ENCODE measurements at places on chromosomes 4 and X.

- no peak for DNase-seq
These were observed 268.1 kb downstream of the DKK2 start for GRCh38 chr4:106767991-106768390.

DNA sequence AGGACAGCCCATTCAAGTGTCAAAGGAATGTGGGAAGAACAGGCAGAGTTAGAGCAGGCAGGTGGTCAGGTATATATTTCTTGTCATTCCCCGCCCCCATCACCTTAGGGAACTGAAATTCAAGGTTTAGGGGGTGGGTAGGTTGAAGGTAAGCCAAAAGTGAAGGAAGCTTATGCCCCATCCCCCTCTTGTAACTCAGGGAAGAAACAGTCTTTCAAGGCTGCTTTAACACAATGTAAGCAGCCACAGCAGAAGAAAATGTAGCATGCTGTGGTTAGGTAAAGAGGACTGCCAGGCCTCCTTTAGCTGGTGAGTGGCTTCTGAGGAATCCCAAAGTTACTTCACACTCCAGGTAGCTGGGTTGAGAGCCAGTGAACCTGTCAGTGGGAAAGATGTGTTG, 122.3 kb downstream of the RS1 start:
- no peak for DNase-seq

DNA sequence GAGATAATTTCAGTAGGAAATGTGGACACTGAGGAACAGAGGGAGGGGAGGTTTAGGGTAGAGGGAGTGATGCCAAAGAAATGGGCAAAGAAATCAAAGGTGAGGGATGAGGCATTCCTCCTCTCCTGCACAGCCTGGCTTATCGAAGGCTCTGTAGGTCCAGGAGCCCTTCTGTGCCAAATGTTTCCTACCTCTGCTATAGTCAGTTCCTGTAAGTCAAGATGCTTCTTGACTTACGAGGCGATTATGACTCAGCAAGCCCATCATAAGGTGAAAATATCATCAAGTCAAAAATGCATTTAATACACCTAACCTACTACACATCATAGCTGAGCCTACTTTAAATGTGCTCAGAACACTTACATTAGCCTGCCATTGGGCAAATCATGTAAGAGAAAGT, 60.0 kb upstream of the ARHGAP24 start:
- DNase-seq = no peak

DNA sequence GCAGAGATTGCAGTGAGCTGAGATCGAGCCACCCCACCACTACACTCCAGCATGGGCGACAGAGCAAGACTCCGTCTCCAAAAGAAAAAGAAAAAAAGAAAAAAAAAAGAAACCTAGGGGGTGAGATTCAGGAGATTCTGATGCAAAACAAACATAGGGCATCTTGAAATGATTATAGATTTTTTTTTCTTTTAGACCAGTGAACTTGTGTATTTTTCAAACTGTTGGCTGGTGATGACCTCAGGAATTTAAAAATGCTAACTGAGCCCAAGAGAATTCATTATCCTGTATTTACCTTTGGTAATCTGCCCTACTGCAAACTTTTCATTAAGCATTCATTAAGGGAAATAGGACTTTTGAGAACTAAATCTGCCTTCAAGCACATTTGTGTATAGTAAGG, 20.6 kb downstream of the ATP10D start:
- no peak for DNase-seq

- no peak for DNase-seq
These were observed 418.1 kb downstream of the BCOR start for GRCh38 chrX:39679497-39680157.

DNA sequence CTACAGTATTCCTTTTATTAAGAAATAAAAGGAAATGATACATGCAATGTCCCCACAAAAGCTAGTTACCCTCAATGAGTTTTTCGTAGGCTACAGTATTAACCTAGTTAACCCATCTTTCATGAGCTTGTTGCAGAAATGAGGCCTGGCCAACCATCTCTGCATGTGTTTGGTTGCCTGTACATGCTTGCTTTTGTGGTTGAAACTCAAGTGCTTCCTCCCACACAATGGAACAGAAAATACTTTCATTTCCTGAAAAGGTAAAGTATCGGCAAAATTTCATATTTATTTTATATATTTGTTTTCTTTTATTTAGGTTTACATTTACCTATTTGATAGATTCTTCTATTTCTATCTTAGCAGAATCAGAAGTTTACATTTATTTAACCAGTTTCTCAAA, 214.6 kb upstream of the FAM241A start:
- no peak for DNase-seq

GRCh38 chr4:86596807-86597206, 2.7 kb downstream of the PTPN13 start:
- DNase-seq = no peak

- no peak for DNase-seq
These were observed 100.2 kb upstream of the CXCL13 start for GRCh38 chr4:77505275-77505957.

DNA sequence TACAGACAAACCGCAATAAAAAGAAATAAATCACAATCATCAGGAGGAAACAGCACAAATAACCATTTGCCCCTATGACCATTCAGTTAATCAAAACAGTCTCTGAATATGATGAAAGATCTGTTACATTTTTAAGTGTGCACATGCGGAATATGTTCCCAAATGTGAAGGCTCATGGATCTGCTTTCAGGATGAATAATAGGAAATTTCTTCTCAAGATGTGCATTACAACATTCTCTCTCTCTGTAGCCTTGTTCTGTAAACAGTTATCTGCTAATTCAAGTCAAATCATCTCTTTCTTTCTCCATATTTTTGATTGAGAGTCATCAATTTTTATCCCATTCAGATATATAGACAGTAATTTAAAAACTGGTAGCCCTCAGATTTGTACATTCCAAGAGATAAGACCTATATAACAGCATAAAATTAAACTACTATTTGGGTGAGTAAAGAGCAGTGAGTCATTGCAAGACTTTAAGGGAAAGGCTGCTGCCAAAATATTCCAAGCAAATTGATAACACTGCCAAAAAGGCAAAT, 433.9 kb upstream of the ATOH1 start:
- DNase-seq = no peak

GRCh38 chr4:90095000-90095399, 32.2 kb upstream of the CCSER1 start:
- no peak for DNase-seq

GRCh38 chr4:81454499-81454898, 17.2 kb downstream of the RASGEF1B start:
- DNase-seq = no peak

- no peak for DNase-seq
These were observed 630.2 kb downstream of the ARAP2 start for GRCh38 chr4:35614120-35614519.

- no peak for DNase-seq
These were observed 257.8 kb downstream of the FAT4 start for GRCh38 chr4:125572601-125573000.

- DNase-seq = no peak
These were observed 42.7 kb upstream of the CITED1 start for GRCh38 chrX:72348247-72348979.

GRCh38 chrX:123339221-123339905, 155.3 kb downstream of the GRIA3 start:
- DNase-seq = no peak

DNA sequence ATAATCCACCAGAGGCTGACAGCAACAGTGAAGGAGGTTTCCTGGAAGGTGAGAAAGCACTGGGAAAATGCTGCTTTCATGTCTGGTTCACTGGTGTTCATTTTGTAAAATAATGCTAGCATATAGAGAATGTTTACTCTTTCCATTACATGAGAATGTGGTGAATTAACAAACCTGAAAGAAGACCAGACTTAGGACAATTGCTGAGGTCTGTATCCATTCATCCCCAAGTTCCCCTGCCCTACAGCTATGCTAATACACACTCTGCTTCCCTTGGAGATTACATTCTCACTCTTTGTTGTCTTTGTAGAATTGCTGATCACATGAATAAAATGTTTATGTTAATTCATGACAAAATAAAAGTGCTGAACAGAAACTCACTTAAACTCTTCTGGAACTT, 99.5 kb downstream of the ARHGAP6 start:
- no peak for DNase-seq

- DNase-seq = no peak
These were observed 32.1 kb downstream of the CDX4 start for GRCh38 chrX:73478961-73479360.

DNA sequence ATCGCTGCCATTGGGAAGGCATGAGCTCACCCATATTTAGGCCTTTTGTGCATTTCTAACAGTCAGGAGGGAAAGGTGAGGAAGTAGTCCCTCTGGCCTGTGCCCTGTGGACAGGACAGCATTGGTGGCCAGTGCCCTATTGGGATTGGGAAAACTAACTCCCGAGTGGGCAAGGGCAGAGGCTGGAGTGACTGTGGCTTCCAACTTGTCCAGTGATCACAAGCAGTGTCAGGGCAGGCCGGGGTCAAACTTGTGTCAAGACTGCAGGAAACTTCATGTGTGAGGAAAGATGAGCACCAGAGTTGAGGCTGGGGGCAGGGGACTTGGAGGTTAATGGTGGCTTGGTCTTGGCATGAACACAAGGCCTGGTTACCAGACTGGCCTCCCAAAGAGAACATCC, 286.2 kb upstream of the FAM47C start:
- DNase-seq = no peak

- DNase-seq = no peak
These were observed 307.8 kb upstream of the GIMD1 start for GRCh38 chr4:106676173-106676921.

- DNase-seq = no peak
These were observed 82.4 kb downstream of the SLC2A9 start for GRCh38 chr4:9938933-9939332.

DNA sequence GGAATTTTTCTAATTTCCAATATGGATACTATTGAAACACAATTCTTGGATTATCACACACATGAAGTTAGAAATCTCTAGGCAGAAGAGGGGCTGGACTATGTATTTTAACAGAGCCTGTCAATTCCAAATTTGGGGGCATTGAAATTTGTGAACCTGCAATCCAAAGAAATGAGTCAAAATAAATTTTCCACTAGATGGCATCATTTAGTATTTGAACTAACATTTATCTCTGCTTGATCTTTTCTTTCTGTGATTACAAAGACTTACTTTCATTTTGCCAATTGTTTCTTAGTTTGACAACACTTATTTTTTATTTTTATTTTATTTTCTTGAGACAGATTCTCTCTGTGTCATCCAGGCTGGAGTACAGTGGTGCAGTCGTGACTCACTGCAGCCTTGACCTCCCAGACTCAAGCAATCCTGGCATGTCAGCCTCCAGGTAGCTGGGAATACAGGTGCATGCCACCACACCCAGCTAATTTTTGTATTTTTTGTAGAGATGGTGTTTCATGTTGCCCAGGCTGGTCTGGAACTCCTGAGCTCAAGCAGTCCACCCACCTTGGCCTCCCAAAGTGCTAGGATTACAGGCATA, 2.7 kb upstream of the PYURF start:
- no peak for DNase-seq

DNA sequence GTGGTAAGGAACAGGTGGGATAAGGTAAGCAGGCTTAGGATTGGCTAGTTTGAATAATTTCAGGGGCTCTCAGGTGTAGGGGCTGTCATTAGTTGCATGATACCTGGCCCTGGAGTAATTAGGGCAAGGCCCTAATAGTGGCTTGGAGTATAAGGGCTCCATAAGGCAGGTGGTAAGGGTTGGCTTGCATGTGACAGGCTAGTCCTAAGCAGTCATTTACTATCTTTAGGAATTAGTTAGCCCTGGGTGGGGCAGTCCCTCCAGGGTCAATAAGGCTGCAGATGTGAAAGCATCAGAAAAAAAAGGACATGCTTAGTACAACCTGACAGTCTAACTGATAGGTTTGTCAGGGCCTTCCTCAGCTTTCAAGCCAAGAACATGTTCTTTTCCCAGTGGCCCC, 7.8 kb upstream of the TMPRSS11D start:
- DNase-seq = no peak

GRCh38 chr4:7330031-7330596, 104.6 kb downstream of the PSAPL1 start:
- no peak for DNase-seq

GRCh38 chrX:31012509-31013025, 59.3 kb downstream of the FTHL17 start:
- DNase-seq = no peak

DNA sequence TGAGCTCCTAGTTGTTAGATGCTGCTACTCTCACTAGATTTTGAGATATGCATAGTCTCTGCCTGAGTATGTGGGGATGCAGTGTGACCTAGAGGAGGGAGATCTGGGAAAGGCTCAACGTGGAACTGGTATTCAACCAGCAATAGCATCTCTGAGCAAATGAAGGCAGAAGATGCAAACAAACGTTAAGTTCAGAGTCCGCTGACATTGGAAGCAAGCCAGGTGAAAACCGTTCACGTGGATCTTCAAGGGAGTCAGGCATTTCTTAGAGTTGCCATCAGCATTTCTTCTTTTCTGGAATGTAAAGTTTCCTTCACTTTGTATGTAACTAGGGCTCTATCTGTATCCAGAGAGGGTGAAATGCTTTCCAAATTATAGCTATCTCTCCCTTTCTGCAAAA, 59.9 kb downstream of the C4orf51 start:
- DNase-seq = no peak

GRCh38 chr4:145860446-145860845, 78.2 kb downstream of the ZNF827 start:
- no peak for DNase-seq

DNA sequence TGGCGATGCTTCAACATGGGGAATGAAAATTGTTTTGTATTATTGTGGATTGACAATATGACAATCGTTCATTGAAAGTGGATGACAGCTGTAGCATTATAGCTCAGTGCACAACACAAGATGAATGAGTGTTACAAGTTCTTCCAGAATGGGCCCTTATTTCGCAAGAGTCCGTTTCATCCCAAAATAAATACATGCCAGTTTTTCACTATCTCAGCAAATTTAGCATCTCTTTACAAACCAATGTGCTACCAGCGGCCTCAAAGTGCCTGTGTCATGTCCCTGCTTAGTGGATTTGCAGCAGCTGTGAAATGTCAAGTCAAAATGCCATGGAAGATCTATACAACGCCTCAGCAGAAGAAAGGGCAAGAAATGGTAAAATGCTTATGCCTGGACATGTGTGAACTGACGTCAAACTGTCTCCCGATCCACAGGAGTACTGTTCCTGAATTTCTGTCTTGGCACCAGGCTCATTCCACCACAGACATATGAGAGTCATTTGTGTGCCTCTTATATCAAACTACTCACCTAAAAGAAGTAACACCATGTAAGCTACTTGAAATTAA, 109.6 kb downstream of the MAML3 start:
- DNase-seq = no peak

- DNase-seq = no peak
These were observed 1030.1 kb downstream of the FSTL5 start for GRCh38 chr4:161133586-161134276.

Data from GOT3 (cell line).